Stimulated activated CD8-positive, alpha-beta memory T cell treated with anti-CD3 and anti-CD28 coated beads, Interleukin-7, amount 100 ng/mL, for 4 hours (primary cell): ENCODE measurements at places on chromosomes 1 and 21.

DNA sequence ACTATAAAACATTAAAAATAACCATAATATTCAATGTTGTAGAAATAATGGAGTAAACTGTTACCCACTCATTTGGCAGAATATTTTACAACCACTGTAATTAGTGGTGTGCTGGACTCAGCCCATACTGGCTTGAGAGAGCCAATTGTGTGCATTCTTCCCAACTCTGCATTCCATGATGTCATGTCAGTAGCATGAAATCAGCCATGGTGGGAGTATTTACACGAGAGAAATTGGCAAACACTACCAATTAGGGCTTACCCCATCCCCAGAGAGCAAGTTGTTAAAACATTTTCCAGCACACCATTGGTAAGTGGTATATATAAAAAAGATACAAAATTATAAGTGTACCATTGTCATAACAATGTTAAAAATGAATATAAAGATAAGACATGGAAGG lies 19.1 kb upstream of the QSOX1 start:
- DNase-seq: no peak

DNA sequence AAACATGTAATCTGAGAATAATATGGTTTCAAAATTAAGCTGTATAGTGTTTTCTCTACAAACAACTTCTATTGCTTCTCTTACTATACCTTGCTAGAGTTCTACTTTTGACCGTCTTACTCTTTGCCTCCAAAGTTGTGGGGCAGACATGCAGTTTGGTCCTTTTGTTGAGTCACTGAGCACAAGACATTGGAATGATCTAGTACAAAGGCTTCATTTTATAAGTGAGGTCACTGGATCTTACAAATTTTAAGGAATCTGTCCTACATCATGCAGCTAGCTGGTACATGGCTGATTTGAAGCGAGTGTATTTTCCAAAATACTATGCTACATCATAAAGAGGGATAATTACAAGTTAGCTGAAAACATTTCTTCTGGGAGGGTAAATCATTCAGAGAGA lies 28.8 kb downstream of the OR10J1 start:
- no peak for DNase-seq

DNA sequence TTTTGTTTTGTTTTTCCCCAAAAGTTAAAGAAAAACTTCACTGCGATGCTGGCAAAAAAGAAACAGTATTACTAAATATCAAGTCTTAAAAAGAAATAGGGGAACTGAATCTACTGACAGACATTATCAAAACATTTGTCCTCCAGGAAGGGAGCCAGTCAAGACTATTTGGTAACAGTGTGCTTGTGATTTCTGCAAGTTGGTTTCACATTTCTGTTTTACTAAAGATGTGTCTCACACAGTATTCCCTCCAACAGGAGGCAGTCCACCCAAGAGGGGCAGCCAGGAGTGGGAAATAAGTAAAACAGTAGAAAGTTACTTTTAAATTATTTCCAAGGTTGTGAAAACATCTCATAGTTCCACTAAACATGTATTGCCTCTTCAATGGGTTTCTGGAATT lies 74.4 kb upstream of the SDC3 start:
- no peak for DNase-seq

DNA sequence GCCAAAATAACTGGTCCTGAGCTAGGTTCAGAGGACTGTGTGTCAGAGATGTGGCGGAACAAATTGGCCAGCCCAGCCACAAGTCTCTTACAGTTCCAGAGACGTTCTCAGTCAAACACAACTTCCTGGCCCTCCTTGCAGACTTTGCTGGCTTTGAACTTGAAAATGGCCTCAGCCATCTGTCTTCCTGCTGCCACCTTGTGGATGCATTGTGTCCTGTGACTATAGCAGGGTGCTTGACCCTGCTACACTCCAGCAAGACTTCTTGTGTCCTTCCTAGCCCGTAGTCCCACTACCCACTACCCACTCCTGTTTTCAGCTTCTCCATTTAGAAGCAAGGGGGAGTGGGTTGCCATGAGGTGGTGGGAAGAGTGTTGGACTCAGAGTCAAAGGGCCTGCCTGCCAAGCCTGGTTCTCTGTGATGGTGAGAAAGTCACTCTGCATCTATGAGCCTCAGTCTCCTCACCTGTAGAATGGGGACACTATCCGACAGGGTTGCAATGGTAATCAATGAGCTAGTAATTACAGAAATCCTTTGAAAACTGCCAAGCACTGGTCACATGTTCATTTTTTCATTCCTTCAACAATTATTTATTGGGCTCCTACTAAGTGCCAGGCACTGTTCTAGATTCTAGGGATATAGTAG lies 109.9 kb downstream of the IGSF21 start:
- DNase-seq: no peak

DNA sequence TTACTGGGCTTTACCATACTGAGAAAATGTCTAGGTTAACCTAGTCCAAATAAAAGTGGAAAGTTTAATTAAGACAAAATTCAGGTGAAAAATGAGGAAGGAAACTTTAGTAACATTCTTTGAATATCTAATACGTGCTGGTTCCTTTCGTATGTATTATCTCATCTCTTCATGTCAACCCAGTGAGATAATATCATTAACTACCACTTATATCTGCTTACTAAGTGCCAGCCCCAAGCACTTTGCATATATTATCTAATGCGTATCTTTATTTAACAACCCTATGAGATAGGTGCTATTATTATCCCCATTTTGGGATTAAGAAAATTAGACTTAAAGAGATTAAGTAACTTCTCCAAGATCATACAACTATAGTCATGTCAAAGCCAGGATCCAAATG lies 12.5 kb upstream of the PLPP3 start:
- DNase-seq: no peak

- DNase-seq: no peak
These were observed 310.0 kb downstream of the LMO4 start for GRCh38 chr1:87638636-87639035.

GRCh38 chr1:180255536-180256340 lies 25.7 kb downstream of the LHX4 start:
- no peak for DNase-seq

- DNase-seq: no peak
These were observed 18.7 kb upstream of the CA6 start for GRCh38 chr1:8926707-8927694.

DNA sequence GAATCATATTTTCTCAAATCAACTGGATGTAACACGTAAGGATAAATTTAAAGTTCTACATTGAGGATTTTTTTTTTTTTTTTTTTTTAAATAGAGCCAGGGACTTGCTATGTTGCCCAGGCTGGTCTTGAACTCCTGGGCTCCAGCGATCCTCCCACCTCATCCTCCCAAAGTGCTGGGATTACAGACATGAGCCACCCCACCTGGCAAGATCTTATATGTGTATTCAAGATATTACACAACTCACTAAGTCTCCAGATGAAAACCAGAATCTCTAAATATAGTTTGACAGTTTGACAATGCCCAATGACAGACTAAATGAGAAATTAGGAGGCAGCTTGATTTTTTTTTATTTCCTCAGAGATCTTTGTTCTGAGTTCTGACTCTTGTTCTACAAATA lies 6.8 kb downstream of the YY1AP1 start:
- no peak for DNase-seq

GRCh38 chr1:68916221-68916902 lies 419.5 kb upstream of the DEPDC1 start:
- no peak for DNase-seq

DNA sequence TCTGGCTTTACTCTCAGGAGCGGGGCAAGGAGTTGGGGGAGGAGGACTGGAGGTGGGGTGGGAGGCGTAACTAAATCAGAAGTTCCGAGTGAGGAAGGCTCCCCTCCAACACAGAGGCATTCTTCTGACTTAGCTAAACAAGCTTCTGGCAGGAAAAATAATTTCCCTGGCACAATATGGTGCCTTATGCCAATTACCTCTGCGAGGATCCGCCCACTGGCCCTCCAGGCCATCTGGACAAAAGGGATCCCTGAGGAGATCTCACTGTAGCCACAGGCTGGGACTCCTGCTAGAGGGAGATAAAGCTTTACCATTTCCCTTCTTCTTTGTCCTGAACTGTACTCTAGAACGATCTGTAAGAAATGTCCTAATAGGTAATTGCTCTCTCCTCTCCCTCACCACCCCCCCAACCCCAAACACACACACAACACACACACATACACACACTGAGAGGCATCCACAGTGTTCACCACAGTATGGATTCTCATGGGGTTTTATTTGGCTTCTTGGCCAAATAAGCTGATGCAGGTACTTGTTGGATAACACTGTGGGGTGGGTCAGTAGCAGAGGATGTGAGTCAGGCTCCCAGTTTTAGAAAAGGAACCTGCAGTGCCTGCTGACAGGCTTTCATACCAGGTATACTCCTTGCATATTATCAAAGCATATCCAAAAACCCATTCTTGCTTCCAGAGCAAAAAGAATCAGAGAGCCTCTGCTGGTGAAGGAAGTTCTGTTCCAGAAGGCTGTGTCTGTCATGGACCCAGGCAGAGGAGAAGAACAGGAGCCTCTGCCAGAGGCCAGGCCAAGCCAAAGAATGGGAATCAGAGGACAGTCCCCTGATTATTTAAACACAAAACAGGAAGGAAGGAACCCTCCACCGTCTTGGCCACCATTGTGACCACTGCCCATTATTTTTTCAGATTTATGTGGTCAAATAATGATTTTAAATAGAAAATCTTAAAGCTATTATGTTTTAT lies 169.1 kb downstream of the C1orf21 start:
- no peak for DNase-seq

- no peak for DNase-seq
These were observed 4.4 kb upstream of the C1orf56 start for GRCh38 chr1:151043163-151043562.

DNA sequence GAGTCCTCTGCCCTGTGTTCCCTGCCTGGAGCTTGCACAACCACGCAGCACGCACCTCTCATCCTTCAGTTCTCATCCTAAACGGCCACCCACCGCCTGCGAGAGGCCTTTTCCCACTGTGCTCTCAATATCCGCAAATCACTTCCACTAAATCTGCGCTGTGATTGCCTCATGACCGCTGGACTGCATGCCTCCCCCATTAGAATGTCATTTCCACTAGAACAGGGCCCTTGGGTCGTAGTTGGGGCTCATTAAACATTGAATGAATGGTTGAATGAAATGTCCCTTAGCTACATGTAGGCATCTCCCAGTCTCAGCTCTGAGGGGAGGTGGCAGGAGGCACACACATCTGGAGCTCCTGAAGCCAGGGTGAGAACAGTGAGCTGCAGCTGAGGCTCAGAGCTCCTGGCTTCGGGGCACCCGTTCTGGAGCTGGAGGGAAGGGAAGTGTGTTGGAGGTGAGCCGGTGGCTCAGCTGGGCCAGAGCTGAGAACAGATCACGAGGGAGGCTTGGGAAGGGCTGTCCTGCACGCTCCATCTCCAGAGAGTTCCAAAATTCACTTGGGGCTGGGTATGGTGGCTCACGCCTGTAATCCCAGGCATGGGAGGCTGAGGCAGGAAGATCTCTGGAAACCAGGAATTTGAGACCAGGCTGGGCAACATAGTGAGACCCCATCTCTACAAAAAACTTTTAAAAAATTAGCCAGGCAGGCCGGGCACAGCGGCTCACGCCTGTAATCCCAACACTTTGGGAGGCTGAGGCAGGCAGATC lies 30.4 kb downstream of the TMEM201 start:
- DNase-seq: no peak

DNA sequence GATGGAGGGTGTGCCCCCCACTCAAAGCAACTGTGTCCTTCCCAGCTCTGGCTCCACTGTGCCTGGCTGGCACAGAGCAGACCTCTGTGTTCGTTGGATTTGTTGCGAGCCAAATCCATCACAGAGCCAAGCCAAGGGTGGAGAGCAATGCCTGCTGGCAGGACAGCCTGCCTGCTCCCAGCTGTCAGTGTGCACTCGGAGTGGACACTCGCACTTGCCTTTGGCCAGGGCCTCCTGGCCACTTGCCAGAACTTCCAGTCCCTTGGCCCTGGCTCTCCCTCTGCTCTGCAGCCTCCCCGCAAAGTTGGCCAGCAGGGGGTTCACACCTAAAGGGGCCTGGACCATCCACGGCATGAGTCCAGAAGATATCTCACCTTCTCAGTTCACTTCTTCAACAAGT lies 16.4 kb downstream of the HEYL start:
- no peak for DNase-seq

DNA sequence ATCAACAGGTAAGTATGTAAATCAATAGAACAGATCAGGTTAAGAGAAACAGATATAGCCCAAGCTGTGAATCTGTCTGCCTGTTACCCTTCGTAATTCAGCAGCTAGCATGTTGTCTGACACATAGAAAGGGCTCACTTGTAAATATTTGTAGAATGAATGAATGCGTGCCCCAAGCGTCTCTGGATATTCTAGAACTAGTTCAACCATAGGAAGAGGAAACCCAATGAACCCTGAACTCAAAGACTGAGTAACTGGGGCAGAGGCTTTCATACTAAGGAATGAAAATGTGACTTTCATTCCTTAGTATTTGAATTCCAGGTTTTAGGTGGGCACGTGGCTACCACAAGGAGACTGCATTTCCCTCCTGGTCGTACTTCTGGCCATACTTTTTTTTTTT lies 60.1 kb upstream of the SMYD2 start:
- no peak for DNase-seq

GRCh38 chr21:30942192-30942591 lies 60.8 kb upstream of the KRTAP11-1 start:
- DNase-seq: no peak

DNA sequence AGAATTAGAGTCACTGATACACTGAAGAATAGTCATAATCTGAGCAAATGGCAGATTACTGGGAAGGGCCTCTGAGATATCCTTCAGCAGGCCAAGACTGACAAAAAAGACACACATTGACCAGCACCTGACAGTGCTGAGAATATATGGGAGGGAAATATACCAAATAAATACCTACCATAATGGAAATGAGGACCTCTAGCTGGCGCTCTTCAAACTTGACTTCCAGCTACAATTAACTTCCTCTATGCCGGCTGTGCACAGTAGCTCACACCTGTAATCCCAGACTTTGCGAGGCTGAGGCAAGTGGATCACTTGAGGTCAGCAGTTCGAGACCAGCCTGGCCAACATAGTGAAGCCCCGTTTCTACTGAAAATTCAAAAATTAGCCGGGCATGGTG lies 69.5 kb downstream of the NPHS2 start:
- DNase-seq: no peak

GRCh38 chr1:64136296-64136695 lies 67.1 kb upstream of the UBE2U start:
- DNase-seq: no peak
